Stimulated activated CD4-positive, alpha-beta T cell treated with anti-CD3 and anti-CD28 coated beads, Interleukin-1b, Interleukin-23, amount 100 ng/mL, for 4 hours (primary cell): ENCODE measurements at places on chromosomes 11 and 22.

- no peak for DNase-seq
Observed at GRCh38 chr22:25002241-25002985, 49.9 kb downstream of the KIAA1671 start.

DNA sequence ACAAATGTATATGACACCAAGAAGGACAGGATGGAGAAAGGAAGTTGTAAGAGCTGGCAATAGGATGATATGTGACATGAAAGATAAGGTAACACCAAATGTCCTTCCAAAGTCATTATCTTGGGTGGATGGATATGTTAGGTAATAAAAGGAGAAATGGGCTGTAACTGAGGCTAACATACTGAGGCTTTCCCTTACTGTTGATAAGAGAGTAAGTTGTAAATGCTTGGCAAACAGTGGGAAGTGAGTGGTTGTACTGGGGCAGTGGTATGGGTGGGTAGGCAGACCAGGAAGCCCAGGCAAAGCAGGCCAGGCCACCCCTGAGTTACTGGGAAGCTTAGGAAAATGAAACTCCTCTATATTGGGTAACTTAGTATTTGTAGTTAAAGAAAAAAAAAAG lies 73.7 kb downstream of the ARHGAP42 start:
- no peak for DNase-seq

- no peak for DNase-seq
Observed at GRCh38 chr11:100683126-100683525, 4.0 kb upstream of the ARHGAP42 start.

DNA sequence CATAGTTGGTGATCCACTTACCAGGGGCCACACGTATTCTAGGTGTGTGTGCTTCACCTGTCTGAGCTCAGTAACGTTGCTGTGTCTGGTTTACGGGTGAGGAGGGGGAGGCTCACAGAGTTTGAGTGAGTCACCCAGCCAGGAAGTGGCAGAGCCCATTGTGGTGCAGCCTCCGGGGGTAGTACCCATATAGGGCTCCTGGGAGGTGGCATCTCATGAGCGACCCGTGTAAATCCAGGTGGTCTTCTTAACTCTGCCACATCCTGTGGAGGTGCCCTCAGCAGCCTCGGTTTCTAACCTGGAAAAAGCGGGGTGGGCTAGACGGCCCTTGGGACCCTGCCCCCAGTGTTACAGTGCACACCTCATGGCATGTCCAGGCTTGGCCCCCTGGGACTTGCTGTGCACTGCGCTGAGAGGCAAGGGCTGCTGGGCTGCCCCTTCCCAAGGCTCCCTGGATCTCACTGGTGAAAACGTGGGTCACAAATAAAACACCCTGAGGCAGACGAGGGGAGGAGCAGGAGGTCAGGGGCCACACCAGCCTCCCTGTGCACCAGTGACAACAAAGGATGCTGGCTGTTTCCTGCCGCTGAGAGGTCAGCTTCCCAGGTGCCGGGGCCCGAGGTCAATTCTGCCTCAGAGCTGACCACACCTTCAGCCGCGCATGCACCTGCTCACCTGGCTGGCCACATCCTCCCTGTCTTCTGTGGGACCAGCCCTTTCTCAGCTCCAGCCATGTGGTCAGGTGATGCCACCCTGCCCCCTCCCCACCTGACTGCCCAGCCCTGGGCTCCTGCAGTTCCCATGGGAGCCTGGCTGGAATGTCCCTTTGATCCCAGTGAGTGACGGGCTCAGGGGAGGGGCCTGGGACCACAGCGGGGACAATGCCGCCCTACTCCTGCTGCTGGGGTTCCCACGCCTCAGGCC lies 305.1 kb downstream of the CTTN start:
- DNase-seq: no peak

DNA sequence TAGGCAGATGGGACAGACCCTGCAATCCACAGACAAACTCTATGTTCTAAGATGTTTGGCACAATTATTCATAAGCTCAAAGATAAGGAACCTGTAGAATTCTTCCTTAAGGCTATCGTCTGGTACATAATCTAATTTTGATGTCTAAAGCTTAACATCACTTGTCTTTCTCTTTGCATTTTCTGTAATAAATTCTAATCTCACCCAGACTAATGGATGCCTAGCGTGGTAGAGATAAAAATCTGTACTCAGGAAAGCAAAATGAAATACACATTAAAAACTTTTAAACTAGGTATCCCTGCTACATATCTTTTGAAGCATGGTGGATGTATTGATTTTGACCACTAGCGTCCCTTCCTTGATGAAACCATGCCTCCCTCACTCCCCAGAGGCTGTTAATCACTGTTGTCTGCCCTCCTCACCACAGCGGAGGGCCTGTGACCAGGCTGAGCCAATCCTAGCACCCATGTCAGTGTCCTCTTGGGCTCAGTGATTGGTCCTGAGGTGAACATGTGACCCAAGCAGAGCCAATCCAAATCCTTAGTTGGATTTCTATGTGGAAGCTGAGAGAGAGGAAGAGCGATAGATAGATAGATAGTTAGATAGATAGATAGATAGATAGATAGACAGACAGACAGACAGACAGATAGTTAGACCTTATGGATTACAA lies 82.2 kb upstream of the GRK3 start:
- DNase-seq: no peak

- peak; percentile 56 for DNase-seq
Observed at GRCh38 chr11:46380340-46381047, 975 bp upstream of the MDK start.

- DNase-seq: no peak
Observed at GRCh38 chr11:95556342-95557163, 233.0 kb downstream of the FAM76B start.

- no peak for DNase-seq
Observed at GRCh38 chr11:100715165-100715761, 28.2 kb downstream of the ARHGAP42 start.

GRCh38 chr11:36073411-36074203 lies 129.7 kb downstream of the LDLRAD3 start:
- DNase-seq: no peak

- no peak for DNase-seq
Observed at GRCh38 chr11:14264966-14265365, 94.0 kb downstream of the RRAS2 start.

GRCh38 chr22:29782061-29782845 lies 15.1 kb downstream of the UQCR10 start:
- DNase-seq: no peak

GRCh38 chr11:2801711-2802388 lies 83.7 kb downstream of the CDKN1C start:
- DNase-seq: no peak
